ENCODE measurements at places on chromosomes 13 and 19. TPM values are rescaled to one million over a fixed set of nuclear protein-coding genes. Genes with fewer than 3 reads are reported as not detected.

The MBD3L5 gene
- total RNA-seq, result not detected

The FFAR2 gene
- total RNA-seq, result not detected

The AMER2 gene
- total RNA-seq, result 1.5 TPM

The LIPE gene
- 39.0 TPM for total RNA-seq

The CCL25 gene
- not detected for total RNA-seq

The ZNF583 gene
- 13.6 TPM for total RNA-seq

The RGS9BP gene
- not detected for total RNA-seq

All from glutamatergic neuron (in vitro differentiated cells).